ENCODE measurements at places on chromosomes 12 and 14.

DNA sequence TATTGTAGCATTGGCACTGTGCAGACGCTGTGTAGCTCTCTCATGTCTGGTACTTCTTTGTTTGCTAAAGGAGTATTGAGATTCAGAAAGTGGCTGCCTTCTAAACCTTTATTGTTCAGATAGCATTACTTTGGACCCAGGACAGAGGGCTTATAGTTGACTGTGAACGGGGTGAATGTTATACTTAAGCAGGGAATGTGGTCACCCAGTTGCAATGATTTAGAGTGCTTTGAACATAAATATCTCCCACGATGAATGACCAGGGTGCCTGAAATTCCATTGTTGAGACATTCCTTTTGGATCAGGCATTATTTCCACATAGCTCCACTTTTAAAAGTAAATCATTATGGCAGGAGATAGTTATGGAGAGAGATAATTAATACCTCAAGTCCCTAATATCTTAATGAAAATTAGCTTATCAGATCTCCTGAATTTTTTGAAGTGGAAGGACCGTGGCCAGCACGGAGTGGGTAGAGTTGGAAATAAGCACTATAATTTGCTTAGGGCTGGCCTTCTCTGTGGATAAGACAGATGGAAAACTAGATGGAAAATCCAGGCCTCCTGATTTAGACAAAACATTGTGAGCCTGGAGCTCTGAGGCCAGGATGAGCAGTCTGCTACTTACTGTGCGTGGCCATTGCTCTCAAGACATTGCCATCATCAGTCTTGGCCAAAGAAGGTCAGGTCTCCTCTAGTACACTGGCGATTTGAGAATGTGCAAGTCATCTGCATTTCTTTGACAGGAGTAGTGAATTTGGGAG is 114.5 kb downstream of the ETV6 start:
- peak; percentile 88 for DNase-seq

- no peak for DNase-seq
These were observed 465.3 kb downstream of the RAD51B start for GRCh38 chr14:68284834-68285233.

DNA sequence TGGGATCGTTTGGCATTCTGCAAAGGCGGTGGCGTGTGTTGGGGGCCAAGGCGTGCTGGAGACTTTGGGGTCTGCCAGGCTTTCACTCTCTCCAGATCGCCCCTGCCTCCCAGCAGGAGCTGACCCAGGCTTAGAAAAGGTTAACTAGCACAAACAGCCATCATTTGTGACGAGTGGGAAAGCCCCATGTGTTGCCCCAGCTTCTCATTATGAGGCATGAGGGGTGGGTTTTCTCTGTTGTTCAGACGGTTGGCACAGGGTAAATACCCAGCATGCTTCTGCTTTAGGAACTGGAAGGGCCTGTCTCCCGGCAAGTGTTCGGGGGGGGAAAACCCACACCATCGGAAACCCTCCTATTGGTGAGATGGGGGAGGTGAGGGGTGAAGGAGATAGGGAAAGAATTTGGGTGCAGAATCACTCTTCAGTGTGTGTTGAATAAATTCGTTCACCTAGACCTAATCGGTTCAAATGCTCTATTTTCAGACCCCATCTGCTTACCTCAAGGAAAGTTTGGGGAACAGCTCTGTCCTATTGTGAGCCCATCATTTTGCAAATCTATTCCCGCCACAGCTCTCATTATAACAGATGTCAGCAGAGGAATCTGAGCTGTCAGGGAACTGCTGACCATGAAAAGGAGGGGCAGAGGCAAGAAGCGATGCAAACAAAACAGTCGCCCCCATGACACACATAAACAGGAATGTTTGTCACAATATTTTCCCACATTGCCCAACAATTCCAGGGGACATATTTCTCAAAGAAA is 34.7 kb upstream of the C12orf42 start:
- DNase-seq, result no peak

- no peak for DNase-seq
These were observed 27.2 kb upstream of the ANO4 start for GRCh38 chr12:100767371-100767770.

DNA sequence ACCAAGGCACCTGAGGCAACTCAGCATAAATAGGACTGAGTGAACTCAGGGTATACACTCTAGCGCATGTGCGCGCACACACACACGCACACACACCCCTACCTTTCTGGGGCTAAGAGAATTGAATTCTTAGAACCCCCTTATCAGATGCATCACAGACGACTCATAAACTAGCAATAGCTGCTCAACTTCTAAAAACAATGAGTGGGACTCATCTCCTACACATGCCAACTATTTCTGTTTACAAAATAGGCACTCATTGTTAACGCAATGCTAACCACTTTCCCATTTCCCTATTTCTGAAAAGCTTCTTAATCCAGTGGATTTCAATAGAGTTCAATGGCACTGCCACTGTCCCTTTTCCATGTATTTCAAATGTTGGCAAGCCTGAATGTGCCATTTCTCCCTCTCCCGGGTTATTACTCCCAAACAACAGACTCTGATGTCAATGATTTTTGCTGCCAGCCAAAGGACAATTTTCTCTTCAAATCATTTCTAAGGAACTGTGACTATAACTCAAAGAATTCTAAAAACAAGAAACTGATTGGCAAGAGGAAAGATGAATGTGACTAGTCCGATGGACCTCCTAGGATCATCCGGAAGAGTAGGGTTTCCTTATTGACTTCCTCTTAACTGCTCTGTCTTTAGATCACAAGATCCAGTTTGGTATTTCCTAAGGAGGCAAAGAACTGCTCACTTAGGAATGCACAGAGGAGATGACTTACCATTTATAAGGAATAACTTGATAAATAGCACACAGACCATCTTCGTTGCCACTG is 48.8 kb downstream of the SLC38A1 start:
- DNase-seq, result peak; percentile 59

GRCh38 chr14:99467336-99468078 is 13.2 kb downstream of the SETD3 start:
- no peak for DNase-seq

- no peak for DNase-seq
These were observed 275.4 kb downstream of the PAWR start for GRCh38 chr12:79415321-79415720.

- peak; percentile 77 for DNase-seq
These were observed 55.1 kb upstream of the ARID2 start for GRCh38 chr12:45674181-45674977.

- no peak for DNase-seq
These were observed 428.0 kb upstream of the TMTC1 start for GRCh38 chr12:30211743-30212142.

DNA sequence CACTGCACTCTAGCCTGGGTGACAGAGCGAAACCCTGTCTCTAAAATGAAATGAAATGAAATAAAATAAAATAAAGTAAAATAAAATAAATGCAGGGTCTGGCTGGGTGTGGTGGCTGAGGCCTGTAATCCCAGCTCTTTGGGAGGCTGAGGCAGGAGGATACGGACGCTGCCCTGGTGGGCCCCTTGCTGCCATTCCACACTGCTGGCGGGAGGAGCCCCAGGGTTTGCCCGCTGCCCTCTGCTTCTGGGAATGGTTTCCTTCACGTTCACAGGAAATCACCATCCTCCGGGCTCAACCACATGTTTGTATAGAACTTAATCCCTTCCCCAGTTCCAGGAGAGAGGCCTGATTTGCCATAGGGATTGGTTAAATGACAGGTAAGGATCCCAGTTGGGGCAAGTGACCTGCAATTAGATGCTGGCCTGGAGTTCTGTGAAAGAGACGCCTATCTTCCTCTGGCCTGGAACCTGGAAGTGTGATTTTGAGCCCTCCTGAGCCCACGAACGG is 29.3 kb downstream of the CALM1 start:
- no peak for DNase-seq

- no peak for DNase-seq
These were observed 118.6 kb downstream of the FGD4 start for GRCh38 chr12:32517966-32518365.

GRCh38 chr12:79298506-79298905 is 392.3 kb downstream of the PAWR start:
- no peak for DNase-seq

- no peak for DNase-seq
These were observed 97.4 kb upstream of the SSTR1 start for GRCh38 chr14:38110258-38110657.

GRCh38 chr12:80763874-80764273 is 47.2 kb downstream of the MYF5 start:
- DNase-seq, result peak; percentile 69

DNA sequence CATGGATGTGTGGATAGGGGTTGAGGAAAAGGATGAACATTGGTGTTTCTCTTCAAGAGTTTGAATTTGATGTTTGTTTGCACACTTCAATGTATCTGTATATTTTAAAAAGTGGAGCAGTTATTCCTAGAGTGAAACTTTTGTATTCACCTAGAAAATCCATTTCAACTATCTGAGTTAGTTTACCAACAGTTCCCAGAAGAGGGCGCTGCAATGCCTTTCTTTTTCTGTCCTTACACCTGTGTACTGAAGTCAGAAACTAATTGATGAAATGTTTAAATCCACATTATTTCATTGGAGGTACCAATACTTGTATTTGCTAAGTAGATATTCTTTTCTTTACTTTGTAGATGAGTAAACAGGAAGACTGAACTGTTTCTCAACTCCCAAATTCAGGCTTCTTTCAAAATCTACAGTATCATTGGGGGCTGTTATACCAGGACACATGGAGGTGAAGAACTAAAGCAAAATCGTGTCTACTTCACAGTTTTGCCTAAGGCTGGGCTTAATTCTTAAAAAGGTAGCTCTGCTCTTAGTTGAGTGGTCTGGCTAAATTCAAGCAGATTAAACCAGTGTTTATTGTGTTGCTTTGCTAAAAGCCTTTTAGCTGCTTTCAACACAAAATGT is 26.6 kb upstream of the KLRB1 start:
- DNase-seq, result peak; percentile 72

DNA sequence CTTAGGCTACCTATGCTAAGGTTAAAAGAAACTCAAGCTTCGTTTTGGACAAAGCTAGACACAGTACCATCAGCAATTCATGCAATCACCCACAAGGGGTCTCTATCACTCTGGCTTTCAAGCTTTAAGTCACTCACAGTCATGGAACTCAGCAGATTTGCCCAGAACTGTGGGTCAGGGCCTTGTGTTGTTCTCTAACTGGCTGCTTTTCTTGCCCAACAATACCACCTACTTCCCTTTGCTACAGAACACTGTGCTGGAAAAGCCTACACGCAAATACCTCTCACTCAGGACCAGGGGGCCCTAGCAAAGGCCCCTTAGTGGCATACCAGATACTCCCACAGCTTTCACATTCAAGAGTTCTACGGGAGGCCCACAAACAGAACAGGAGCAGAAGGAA is 9.1 kb downstream of the NEMP1 start:
- DNase-seq, result peak; percentile 84

GRCh38 chr12:130280742-130281141 is 56.9 kb upstream of the PIWIL1 start:
- no peak for DNase-seq

DNA sequence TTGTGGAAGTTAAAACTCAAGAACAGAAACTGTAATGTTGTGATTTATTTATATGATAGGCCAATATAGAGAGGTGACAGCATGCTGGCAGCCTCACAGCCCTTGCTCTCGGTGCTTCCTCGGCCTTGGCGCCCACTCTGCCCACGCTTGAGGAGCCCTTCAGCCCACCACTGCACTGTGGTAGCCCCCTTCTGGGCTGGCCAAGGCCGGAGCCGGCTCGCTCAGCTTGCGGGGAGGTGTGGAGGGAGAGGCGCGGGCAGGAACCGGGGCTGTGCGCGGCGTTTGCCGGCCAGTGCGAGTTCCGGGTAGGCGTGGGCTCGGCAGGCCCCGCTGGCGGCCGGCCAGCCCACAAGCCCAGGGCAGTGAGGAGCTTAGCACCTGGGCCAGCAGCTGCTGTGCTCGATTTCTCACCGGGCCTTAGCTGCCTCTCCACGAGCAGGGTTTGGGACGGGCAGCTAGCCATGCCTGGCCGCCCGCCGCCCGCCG is 65.8 kb upstream of the SLC8A3 start:
- peak; percentile 57 for DNase-seq

DNA sequence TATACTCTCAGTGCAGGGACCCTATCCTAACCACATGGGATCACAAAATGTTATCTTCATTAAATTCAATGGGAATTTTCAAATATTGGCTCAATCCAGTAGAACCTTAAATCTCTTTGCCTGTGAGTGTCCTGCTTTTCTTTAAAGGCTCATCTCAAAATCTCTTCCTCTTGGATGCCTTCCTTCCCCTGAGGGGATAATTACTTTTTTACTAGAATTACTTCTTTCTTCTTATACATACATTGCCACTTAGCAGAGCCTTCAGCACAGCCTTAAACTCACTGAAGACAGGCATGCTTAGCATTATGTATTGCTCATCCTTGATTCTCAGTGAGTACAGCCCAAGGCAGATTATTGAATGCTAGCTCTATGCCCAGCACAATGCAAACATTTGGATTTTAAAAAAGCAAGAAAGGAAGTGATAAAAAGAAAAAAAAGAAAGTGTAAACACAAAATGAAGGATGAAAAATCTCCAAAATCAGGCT is 1918.0 kb upstream of the FLRT2 start:
- DNase-seq, result no peak

DNA sequence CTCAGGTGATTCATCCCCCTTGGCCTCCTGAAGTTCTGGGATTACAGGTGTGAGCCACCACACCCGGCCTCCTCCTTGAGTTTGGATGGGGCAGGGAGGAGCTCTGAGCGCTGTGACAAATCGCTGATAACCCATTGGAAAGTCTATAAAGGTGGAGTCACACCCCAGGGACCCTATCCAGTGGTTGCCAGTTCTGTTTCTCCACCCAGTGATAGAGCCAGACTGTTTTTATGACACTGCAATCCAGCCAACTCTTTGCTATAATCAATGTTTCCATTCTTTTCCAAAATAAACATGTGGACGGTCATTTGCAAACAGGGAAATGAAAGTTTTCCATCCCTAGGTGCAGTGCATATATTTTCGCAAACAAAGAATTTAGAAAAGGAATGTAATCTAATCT is 142.0 kb upstream of the PELI2 start:
- DNase-seq, result no peak

GRCh38 chr12:50598321-50598862 is 93.6 kb downstream of the DIP2B start:
- peak; percentile 42 for DNase-seq

Data from ACHN (cell line).